ENCODE measurements at places on chromosomes 5 and 9.

DNA sequence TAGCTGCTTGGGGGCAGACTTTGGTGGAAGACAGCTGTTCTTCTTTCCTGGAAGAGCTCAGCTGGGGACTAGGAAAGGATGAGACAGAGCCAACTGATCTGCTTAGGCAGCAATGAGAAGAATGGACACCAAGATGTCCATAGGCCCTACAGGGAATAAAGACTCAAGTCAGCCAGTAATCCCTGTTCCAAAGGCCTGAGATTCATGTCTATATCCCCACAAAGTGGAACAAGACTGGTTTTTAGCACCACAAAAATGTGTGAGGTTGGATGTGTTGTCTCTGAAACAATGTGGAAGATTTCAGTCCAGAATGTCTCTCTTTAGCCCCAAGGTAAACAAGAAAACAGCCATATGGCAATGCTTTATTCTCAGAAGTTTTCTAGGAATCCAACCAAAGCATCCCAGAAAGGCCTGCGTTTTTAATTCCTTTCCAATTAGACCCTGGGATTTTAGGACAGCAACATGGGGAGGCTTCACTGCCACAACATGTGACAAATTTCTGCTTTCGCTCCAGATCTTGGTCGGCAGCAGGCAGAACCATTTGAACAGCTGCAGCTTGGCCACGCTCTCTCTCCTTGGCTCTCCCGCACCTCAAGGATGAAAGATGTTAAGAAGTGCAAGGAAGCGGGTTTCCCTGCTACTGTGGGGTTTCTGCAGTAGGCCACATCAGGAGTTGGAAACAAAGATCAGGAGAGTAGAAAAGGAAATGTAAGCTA is 245.1 kb downstream of the FSTL4 start:
- no peak for DNase-seq

DNA sequence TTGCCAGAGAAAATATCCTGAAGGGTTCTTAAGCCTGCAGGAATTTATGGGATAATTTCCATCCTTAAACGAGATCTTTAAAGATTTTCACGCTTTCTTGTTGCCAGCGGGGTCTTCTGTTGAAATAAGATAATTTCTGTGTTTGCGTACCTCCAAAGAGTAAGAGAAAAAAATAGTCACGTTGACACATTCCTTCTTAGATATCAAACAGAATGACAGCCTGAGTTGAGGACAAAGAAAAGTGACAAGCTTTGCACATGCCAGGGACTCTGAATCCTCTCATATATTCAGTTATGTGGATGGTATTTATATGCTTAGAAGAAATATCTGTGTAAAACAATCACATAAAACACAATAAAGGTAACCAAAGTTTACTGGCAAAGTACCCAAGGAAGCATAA is 21.6 kb upstream of the PAM start:
- no peak for DNase-seq

GRCh38 chr5:72562717-72563116 is 55.5 kb upstream of the ZNF366 start:
- DNase-seq = no peak

GRCh38 chr9:105355781-105356180 is 92.1 kb upstream of the FSD1L start:
- no peak for DNase-seq

GRCh38 chr9:130379649-130379970 is 65.2 kb upstream of the ASS1 start:
- DNase-seq = no peak

DNA sequence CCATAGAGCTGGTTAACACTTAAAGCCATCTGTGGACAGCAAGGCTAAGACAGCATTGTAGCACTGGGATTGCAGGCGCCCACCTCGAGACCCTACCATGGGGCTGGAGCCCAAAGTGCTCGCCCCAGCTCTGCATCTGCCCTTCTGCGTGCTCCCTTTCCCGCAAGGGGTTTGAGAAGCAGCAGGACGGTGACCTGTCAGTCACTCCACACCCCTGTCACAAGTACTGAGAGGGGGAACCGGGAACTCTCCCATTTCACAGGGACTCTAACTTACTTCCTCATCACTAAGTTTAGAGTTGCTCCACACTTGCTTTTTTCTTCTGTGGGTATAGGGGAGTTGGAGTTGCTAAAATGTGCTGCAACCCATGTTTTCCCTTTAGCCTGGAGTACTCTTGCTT is 273.2 kb downstream of the SMARCA2 start:
- DNase-seq = no peak

- no peak for DNase-seq
These were observed 7.2 kb downstream of the C1QTNF2 start for GRCh38 chr5:160363211-160363610.

- no peak for DNase-seq
These were observed 24.3 kb downstream of the FBXO38 start for GRCh38 chr5:148408092-148408491.

DNA sequence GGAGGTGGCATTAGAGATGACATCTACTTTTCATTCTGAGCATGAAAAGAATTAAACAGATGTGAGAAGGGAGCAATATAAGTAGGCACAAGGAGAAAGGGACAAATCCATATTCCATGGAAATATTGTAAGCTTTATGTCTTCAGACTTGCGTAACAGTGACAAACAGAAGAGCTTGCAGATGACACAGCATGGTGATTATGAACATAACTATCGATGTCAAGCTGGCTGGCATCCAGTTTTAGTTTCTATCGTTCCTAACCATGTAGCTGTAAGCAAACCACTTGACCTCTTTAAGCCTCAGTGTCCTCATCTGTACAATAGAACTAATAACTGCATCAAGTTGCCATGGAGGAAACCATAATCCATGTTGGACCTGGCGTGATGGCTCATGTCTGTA is 246.7 kb upstream of the ADRA1B start:
- no peak for DNase-seq

DNA sequence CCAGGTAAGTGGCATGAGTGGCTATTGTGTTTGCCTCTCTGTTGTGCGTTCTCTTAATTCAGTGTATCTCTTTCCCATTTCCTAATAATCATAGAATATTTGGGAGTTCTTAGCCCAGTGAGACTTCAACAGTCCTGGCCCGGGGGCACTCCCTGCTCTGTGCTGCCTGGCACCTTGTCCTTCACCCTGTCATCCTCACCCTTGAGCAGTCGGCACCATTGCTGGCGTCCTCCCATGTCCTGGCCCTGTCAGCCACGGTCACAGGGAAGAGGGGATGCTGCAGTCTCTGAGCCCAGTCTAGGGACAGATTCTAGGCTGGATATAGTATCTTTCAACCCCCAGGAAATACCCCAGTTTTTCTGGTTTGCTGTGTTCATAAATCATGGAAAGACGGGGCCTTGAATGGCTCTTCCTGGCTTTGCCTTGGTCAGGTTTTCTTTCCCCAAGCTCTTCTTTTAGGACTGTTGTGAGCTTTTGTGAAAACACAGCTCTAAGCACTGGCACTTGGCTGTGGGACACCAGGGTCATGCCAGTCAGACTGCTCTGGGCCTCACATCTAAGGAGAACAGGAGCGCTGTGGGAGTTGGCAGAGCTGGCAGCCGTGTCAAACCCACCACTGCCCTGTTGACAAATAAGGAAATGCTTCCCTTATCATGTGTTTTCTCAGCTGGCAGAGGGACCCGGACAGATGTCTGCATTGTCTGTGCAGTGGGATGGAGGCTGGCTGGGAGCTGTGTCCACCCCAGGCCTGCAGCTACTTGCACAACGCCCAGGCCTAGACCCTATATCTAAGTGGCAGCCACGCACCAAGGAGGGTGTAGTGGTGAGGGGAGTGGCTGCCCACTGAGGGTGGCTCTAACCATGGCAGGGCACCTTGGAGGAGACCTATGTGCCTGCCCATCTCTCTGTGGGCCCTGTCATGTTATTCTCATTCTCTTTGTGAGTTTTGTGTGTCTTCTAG is 378.6 kb downstream of the ICE1 start:
- no peak for DNase-seq

- DNase-seq = no peak
These were observed 108.7 kb downstream of the IRX2 start for GRCh38 chr5:2642684-2643345.

GRCh38 chr9:128215491-128216409 is 12.6 kb downstream of the DNM1 start:
- no peak for DNase-seq

DNA sequence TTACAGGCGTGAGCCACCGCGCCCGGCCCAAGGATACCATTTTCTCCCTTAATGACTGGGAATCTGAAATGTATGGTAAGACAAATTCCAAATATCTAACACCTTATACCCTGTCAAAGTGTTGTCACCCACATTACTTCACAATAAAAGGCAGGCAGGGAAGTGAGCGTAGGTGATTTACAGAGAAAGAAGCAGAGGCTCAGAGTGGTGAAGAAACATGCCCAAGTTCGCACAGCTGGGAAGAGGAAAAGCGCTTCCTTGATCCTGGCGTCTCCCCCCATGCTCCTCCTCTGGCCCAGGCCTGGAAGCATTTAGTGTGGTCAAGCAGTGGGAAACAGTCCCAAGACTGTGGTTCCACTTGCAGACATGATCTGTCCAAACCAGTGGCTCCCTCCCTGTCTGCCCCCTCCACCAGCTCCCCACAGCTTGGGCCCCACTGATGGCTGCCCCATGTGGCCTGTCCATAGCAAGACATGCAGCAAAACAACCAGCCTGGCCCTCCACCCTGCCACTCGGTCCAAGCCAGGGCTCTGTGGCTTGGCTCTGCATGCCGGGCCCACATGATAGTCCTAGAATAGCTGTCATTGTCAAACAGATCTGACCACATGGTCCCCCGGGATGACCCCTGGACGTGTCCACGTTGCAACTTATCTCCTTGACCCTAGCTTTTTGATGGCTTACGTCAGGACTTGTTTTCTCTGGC is 107.2 kb downstream of the TTLL11 start:
- DNase-seq = no peak

- no peak for DNase-seq
These were observed 20.1 kb upstream of the CDKN2B start for GRCh38 chr9:22029231-22029630.

DNA sequence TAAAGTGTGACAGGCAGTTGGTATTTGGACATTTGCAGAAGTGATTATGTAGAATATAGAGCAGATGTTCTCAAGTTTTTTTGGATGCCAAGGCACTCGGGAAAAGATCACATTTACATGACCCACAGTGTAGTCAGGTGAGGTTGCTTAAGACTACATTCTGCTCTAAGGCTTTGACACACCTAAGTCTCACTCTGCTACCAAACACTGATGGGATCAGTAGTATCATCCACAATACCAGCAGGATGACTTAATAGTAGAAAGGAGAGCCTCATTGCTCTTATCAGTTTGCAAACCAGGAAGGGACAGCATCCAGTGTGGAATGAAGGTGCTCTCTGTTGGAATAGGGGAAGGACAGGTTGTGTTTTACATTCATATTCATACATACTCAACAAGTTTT is 2.5 kb upstream of the SPATA31D1 start:
- DNase-seq = no peak

DNA sequence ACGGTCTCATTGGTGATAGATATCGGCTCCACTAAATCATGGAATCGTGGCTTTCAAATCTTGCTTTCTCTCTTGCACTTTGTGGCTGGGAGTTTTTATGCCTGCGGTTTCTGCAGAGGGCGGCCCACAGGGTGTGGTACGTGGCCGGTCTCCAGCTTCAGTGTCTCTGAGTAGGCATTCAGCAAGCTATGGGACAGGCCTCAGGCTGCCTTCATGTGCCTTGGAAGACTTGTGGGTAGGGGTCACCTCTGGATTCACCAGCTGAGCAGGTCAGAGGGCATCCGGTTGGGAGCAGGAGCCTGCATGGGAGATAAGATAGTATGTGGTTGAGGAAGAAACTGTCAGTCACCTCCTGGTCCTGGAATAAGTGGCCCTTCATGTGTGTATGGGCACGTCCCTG is 47.7 kb downstream of the AMBP start:
- DNase-seq = no peak

DNA sequence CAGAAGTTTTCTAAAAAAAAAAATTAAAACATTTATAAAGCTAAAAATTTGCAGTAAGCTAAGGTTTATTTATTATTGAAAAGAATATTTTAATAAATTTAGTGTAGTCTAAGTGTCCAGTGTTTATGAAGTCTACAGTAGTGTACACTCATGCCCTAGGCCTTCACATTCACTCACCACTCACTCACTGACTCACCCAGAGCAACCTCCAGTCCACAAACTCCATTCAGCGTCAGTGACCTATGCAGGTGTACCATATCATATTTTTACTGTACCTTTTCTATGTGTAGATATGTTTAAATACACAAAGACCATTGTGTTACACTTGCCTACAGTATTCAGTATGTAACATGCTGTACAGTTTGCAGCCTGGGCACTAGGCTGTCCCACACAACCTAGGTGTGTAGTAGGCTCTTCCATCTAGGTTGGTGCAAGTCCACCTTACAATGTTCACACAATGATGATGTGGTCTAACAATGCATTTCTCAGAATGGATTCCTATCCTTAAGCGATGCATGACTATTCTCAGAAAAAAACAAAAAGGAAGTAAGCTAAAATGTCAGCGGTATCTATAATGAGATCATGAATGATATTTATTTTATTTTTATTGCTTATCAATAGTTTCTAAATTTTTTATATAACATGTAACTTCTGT is 336.7 kb downstream of the AGTPBP1 start:
- DNase-seq = no peak

- DNase-seq = no peak
These were observed 80.9 kb upstream of the ALDH1B1 start for GRCh38 chr9:38311382-38312270.

- DNase-seq = no peak
These were observed 79.6 kb downstream of the CSNK1A1 start for GRCh38 chr5:149471406-149472183.

GRCh38 chr9:74479711-74480110 is 17.4 kb upstream of the RORB start:
- no peak for DNase-seq

GRCh38 chr5:5080790-5081189 is 59.3 kb upstream of the ADAMTS16 start:
- no peak for DNase-seq

DNA sequence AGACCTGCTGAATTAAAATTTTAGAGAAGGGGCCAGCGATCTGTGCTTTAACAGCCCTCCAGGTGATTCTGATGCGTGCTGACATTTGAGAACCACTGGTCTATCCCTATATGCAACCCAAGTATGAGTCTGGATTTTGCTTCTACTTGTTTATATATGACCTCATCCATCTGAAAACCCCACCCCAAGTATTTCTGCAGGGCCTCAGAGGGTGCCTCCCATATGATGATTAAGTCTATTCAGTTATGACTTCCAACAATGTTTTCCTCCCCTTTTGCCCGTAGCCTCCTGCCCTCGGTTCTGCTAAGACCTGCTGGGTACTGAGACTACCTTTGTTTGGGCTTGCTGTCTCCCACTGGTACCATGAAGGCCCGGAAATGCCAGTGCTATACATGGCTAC is 376.0 kb upstream of the SMARCA2 start:
- no peak for DNase-seq

DNA sequence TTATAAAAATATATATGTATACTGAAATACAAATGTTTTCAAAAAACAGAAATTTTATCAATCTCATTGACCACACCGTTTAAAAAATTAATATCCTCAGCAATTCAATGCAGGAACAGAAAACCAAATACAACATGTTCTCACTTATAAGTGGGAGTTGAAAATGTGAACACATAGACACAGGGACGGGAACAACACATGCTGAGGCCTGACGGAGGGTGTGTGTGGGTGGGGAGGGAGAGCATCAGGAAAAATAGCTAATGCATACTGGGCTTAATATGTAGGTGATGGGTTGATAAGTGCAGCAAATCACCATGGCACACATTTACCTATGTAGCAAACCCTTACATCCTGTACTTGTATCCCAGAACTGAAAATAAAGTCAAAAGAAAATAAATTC is 409.5 kb downstream of the MLLT3 start:
- DNase-seq = no peak

- DNase-seq = no peak
These were observed 293.2 kb upstream of the IRX4 start for GRCh38 chr5:2175842-2176404.
